ENCODE measurements at places on chromosomes 7 and 10.

DNA sequence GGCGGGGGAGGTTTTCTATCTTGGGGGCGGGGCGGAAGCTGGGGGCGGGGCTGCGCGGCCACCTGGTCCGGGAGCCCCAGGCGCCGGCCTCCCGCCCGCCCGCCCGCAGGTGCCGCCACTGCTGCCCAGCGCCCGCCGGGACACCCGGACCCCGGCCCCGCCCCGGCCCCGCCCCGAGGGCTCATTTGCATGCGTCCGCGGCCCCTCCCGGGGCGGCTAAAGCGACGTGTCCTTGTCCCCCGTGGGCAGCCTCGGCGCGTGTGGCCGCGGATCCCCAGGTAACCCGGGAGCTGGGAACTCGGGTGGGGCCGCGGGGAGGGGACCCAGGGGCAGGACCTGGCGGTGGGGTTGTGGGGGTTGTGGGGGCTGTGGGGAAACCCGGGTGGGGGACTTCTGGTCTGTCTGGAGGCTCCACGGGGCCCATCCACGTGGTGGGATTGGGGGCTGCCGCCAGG lies at the start of gene BHLHA15:
Gene BHLHA15 (plus strand): TSS at position 219 of the 455 bp plus-strand sequence. CDS start 871 bp downstream, outside the sequence.
- no peak for DNase-seq

DNA sequence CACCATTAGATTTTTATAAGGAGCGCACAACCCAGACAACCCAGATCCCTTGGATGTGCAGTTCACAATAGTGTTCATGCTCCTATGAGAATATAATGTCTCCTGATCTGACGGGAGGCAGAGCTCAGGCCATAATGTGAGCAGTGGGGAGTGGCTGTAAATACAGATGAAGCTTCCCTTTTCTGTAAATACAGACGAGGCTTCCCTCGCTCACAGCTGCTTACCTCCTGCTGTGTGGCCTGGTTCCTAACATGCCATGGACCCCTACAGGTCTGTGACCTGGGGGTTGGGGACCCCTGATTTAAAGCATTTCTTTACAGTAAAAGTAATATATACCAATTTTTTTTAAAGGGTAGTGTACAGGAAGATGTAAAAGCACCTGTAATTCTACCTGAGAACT lies 33.2 kb downstream of the HELLS start:
- DNase-seq = no peak

- DNase-seq = no peak
Measured at GRCh38 chr7:55271069-55271626, 94.0 kb upstream of the LANCL2 start.

GRCh38 chr7:146131701-146132100 lies 15.1 kb downstream of the CNTNAP2 start:
- no peak for DNase-seq

DNA sequence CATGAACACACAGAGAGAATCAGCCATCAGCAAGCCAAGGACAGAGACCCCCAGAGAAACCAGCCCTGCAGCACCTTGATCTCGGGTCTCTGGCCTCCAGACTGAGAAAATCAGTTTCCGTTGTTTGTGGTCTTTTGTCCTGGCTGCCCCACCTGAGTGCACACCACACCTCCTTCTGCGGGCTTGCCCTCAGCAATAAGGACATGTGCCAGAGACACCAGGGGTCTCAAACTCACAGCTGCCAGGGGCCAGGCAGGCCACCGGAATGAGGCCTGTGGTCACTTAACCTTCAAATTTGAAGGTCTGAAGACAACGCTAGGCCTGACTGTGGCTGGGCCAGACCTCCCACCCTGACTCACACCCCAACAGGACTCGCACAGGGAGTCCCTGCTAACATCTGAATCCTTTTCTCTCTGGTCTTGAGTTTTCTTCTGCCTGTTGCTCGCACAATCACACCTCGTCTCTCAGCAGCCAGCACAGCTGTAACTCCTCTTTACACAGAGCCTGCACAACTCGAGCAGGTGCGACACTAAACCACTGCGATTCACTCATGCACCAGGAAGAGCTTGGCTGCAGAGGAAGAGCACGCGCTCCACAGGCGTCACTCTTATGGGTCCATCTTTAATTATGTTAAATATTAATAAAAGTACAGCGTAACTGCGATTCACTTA lies 86.2 kb downstream of the CHST15 start:
- no peak for DNase-seq

- no peak for DNase-seq
Measured at GRCh38 chr10:128723631-128724205, 597.5 kb upstream of the MKI67 start.

DNA sequence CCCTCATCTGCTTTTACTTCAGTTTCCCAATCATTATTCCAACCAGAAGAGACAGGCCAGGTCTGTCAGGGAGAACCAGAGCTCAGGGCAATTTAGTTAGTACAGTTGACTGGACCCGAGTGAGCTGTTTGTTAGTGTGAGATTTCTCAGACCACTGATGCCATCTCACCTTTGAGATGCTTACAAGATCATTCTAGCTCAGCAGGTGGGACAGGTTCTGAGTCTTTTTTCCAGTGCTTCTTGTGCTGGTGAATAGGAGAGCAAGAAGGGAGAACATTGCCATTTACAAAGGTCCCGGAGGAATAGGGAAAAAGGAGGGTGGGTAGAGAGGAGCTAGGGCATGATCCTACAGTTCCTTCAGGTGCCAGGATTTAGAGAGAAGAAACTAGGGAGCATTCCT lies 112.4 kb upstream of the IFRD1 start:
- no peak for DNase-seq

DNA sequence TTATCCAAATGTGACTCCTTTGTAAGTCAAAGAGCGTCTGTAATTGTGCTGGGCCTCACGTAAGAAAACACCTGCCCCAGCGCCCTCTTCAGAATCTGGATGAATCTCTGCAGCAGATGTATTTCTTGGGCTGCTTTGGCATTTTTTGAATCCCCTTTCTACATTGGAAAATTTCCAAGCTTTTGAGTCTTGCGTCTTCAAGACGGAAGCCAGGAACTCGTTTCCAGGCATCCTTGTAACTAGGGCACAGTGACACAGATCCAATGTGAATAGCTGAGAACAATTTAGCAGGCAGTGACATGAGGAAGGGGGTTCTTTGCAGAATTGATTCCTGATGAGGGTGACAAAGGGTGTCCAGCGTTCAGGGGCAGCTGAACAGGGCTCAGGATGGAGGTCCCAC lies 862.3 kb downstream of the TYW1 start:
- no peak for DNase-seq

GRCh38 chr7:148726385-148726784 lies 27.7 kb downstream of the CUL1 start:
- DNase-seq = no peak

- no peak for DNase-seq
Measured at GRCh38 chr10:34364253-34365037, 450.7 kb downstream of the PARD3 start.

DNA sequence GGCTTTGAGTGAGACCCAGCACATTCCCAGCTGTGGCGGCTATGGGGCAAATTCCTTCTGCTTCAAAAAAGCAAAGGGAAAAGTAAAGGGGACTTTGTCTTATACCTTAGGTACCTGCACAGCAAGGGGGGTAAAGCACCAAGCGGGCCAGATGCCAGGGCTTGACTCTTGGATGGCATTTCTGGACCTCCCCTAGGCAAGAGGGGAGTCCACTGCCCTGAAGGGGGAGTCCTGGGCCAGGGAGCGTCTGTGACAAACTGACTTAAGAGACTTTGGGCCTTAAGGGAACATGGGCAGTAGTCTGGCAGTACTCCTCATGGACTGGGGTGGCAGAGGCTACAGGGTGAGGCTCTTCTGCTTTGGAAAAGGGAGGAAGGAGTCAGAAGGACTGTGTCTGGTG lies 16.1 kb upstream of the FOXI2 start:
- DNase-seq = no peak

GRCh38 chr7:69358163-69358821 lies 240.0 kb upstream of the AUTS2 start:
- no peak for DNase-seq

- DNase-seq = no peak
Measured at GRCh38 chr7:47485640-47486435, 96.1 kb downstream of the TNS3 start.

DNA sequence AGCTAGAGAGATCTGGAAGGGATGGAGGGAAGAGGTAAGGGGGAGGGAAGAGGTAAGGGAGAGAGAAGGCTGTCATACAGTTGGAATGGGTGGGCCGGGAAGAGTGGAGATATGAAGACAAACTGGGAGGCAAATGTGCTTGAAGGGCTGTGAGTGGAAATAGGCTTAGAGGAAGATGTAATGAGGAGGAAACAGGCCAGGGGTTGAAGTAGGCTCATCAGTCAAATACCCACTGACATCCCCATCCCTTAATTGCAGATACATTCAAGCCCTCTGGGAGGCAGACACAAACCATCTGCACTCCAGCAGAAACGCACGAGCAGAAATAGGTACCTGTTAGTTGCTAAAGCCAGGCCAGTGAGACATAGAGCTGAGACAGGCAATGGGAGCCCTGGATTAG lies 2.1 kb downstream of the SYNPO2L start:
- no peak for DNase-seq

GRCh38 chr7:133504825-133505224 lies 251.9 kb downstream of the EXOC4 start:
- DNase-seq = no peak

GRCh38 chr7:157409149-157409752 lies 72.4 kb downstream of the DNAJB6 start:
- DNase-seq = no peak

DNA sequence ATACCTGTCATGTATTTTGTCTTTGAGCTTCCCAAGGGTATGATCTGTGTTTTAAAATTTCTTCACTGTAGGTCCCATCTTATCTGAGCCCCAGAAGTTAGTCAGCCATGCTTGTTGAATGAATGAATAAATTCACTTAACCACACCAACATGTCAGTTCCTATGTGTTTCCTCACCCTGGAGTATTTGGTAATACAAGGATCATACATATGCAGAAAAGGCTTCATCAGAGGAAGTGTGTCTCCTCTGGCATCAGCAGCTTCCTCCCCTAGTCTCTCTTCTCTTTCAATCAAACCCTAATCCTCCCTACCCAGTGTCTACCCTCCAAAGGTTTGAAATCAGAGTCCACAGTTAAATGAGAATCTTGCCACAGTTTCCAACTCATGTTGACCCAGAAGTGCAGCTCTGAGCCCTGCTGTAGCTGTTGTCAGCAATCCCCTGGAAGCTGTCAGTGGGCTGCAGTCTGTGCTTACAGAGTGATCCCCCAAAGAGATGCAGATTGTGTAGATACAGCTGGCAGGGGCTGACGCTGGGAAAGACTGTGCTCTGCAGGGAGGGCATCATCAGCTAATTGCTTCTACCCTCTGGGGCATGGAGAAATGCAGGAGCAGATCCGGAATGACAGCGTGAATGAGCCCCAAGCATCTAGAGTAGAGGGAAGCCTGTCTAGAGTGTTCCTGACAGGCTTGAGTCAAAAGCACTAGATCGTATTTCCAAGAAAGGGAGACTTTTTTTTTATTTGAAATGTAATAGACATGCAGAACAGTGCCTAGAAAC lies 105.0 kb upstream of the WDR11 start:
- no peak for DNase-seq

DNA sequence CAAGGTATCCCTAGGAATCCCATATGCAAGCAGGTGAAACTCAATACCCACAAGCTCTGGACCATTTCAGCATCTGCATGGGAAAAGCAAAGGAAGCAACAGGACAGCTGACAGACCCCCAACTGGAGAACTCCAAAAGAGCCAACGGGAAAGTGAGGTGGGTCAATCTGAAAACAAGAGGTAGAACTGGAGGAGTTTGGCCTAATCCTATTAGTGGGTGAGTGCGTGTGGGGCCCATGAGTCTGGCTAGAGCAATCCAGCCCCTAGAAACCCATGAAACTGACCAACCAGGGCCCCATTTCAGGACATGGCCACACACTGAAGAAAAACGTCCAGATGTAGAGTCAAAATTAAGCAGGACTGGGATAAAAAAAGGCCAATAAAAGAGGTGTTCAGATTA lies 26.6 kb upstream of the WNT8B start:
- no peak for DNase-seq

GRCh38 chr10:126930883-126931503 lies 25.8 kb downstream of the DOCK1 start:
- DNase-seq = no peak

- DNase-seq = no peak
Measured at GRCh38 chr10:123942114-123942861, 50.7 kb upstream of the CPXM2 start.

GRCh38 chr7:130669085-130669700 lies 645 bp upstream of the COPG2 start:
- DNase-seq = no peak

GRCh38 chr7:105439174-105439893 lies 50.6 kb upstream of the SRPK2 start:
- DNase-seq = no peak

Data from hypothalamus (tissue), 51 donors.